ENCODE measurements at places on chromosomes 1 and 21.

DNA sequence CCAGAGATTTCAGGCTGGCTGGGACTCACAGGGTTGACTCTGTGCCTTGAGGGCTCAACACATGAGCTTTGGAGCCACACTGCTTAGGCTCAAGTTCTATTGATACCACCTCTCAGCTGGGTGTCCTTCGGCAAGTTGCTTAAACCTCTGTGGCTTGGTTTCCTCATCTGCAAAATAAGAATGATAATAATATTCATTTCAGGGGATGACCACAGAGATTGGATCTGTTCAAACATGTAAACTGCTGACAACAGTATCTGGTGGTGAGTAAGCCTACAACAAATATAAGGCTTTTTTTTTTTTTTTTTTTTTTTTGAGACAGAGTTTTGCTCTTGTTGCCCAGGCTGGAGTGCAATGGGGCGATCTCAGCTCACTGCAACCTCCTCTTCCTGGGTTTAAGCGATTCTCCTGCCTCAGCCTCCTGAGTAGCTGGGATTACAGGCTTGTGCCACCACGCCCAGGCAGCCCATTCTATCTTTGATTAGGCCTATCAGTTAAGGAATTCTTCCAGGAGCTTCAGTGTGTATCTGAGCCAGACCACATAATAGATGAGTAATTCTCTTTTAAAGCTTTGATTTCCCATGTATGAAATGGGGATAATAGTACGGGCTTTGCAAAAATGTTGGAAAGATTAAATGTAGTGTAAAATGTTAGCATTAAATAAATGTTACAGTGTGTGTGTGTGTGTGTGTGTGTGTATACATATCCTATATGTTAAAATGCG is 437.6 kb downstream of the PRDM2 start:
- DNase-seq, result no peak

- no peak for DNase-seq
These were observed 661 bp downstream of the PLEKHO1 start for GRCh38 chr1:150150133-150151021.

DNA sequence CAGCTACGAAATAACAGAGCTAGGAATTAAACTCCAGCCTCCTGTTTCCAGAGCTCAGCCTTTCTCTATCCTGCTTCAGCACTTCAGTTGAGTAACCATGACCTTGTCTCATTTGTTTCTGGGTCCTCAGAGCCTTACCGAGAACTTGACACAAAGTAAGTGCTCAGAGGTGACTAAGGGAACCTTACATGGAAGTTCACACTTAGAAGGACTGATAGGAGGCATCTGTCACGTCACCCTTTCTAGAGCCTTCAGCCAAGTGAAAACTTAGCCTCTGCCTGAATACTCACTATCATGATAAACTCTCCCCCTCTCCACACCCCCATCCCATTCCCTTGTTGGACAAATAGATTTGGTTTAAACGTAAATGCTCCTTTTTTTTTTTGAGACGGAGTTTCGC is 9.8 kb upstream of the LUZP1 start:
- no peak for DNase-seq

DNA sequence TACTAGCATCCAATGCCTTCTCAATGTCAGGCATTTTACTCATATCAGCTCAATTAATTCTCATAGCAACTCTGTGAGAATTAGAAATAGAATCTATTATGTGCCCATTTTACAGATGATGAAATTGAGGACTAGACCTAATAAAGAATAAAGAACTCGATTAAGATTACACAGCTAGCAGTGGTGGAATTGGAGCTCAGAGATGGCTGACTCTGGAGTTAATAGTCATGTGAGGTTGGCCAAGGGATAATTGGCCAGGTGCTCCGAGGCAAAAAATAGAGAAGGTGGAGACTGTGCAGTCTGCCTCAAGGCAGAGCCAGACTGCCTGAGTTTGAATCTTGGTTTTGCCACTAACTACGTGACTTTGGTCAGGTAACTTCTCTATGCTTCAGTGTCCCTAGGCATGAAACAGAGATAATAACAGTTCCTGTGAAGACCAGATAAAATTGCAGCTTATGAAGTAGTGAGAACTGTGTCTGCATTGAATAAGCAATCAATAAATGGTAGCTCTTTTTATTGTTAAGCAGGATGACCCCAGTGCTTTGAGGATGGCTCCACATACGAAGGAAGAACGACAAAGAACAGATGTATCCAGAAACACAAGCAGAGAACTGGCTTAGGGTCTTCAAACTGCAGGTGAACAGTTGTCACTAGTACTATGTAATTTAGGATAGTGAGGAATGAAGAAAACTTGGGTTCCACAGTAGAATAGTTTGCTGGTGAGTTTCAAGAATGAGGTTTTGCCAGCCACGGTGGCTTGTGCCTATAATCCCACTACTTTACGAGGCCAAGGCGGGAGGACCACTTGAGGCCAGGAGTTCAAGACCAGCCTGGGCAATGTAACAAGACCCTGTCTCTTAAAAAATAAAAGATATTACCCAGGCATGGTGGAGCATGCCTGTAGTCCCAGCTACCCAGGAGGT is 6.9 kb upstream of the CCSAP start:
- no peak for DNase-seq

GRCh38 chr1:233707153-233707879 is 93.4 kb downstream of the KCNK1 start:
- DNase-seq, result no peak

GRCh38 chr21:39176271-39176709 is 7.0 kb downstream of the PSMG1 start:
- no peak for DNase-seq

DNA sequence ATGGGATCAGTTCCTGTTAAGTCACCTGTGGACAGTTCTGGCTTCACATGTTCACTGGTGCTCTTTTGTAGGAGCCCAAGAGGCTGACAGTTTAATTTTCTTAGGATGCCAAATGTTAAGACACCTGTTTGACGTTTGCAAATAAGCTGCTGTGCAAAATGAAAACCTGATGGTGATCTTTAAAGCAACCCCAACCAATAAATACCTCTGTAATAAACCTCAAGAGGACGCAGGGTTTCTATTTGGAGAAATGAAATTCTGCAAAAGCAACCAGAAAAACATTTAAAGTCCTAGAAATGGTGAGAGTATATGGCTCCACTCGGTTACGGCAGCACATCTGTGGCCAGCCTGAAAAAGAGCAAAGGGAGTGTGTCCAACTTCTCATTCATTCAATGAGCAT is 5.7 kb upstream of the RHEX start:
- DNase-seq, result no peak

DNA sequence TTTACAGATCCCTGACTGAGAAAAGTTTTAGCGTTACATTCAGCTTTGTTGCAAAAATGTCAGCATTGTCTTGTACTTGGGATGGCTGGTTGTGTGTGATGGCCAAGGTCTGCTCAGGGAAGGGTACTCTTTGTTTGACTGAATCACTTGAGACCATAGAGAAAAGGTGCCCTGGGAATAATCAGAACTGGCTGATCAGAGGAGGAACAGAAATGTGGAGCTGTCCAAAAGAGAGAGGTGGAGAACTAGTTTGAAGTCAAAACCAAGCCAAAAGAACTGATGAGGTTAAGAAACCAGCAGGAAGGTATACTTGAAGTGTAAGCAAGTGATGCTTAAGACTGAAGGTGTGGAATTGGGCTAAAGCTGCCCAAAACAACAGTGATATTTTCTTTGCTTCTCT is 107.6 kb upstream of the LYPLAL1 start:
- no peak for DNase-seq

GRCh38 chr1:40919475-40920011 is 57.4 kb upstream of the CITED4 start:
- DNase-seq, result no peak

- no peak for DNase-seq
These were observed 55.8 kb downstream of the TRIM33 start for GRCh38 chr1:114455102-114455785.

DNA sequence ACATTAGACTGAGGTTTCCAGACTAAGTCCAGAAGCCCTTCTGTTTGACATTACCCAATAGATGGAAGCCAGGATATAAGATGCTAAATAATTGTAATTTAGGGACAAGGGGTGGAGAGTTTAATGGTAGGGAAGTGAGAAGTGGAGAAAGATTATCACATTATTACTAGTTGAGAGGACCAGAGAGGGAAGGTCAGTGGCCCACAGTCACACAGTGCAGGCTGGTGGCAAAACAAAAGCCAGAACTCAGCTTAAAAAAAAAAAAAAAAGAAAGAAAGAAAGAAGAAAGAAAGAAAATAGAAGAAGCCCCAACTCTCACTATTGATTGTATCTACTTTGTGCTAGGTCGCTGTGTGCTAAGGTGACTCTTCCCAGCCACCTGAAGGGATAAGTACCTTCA is 41.6 kb upstream of the WNT4 start:
- DNase-seq, result no peak

DNA sequence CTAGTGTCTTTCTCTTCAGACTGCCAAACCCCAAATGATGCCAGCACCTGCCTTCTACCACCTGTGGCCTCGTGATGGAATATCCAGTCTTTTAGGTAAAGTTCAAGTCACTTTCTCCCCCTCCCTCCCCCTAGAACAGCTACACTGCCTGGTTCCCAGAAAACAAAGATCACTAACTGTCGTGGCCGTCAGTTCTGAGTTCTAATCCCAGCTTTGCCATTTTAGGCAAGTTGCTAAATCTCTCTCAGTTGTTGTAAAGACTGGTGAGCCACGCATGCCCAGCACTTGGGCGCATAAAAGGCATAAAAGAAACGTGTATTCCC is 648 bp upstream of the TRAPPC3 start:
- DNase-seq, result no peak

DNA sequence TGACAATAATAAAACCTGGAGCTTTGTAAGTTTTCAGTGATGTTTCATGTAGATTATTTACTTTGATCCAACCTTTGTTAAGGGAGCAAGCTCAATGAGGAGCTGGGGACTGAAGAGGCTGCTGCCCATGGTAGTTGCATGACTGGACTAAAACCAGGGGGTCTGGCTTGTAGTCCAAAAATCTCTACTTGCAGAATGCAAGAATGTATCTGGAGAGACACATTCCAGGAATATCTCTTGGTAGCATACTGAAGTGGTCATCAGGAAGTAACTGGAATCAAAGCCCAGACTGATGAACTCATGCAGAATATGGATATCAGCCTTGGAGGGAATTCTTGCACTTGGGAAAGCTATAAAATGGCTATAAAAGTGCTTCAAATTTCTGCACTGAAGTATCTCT is 5.8 kb upstream of the KIAA0040 start:
- DNase-seq, result no peak

- DNase-seq, result peak; percentile 22
These were observed 60.1 kb downstream of the F3 start for GRCh38 chr1:94481473-94481933.

DNA sequence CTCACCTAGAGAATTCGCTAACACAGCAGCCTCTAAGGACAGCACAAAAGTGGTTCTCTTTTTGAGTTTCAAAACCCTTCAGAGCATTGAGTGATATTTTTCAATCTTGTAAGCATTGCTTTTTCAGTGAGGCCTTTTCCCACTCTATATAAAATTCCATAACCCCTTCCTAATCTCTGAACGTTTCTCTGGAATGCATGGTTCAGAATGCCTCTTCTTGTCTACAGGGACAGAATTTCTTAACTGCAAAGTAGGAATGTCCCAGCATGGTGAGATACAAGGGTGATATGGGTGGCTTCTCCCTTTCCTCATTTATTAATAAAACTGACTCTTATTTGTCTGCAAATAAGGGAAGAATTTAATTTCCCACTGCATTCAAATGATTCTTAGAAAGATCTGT is 377.9 kb downstream of the LTN1 start:
- no peak for DNase-seq

GRCh38 chr21:29920938-29921337 is 18.9 kb downstream of the GRIK1 start:
- no peak for DNase-seq

- no peak for DNase-seq
These were observed 442.8 kb downstream of the SETD4 start for GRCh38 chr21:35617491-35617890.

DNA sequence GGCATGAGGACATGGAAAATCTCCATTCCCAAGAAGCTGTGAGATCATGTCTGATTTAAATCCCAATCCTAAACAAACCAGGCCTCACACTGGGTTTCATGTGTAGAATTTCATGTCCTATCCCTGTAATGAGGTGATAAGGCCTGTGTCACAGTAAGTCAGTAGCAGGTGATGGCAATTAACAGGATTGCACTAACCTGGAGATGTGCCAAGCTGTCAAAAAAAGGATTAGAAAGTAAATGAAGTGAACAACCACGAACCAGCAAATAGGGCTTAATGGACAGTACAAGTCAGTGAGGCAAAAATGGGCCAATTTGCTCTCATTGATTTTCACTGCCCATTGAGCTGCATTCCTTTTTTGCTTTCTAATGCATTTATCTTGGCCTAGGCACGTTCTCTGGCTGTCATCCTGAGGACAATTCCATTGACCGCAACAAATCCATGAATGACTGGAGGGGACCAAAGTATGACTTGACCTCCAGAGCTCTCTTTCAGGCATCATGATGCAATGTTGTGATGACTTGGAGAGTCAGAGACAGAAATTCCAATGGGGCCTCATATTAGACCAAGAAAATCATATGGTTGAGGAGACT is 673.6 kb upstream of the ADGRL2 start:
- DNase-seq, result no peak

- no peak for DNase-seq
These were observed 22.3 kb upstream of the ZZZ3 start for GRCh38 chr1:77704736-77705135.

- DNase-seq, result no peak
These were observed 97.8 kb downstream of the SLC45A1 start for GRCh38 chr1:8415526-8416278.

GRCh38 chr1:19799230-19800075 is at the start of gene TMCO4:
TMCO4 (minus strand) TSS chr1:19799916; CDS start chr1:19780758, 19,158 bp downstream.
- no peak for DNase-seq

GRCh38 chr1:244414543-244414942 is 37.2 kb downstream of the ADSS2 start:
- DNase-seq, result no peak

GRCh38 chr1:94787691-94788090 is 32.5 kb upstream of the SLC44A3 start:
- no peak for DNase-seq

GRCh38 chr1:83090195-83090594 is 908.7 kb downstream of the TTLL7 start:
- DNase-seq, result no peak

- DNase-seq, result no peak
These were observed 24.8 kb downstream of the NOS1AP start for GRCh38 chr1:162094271-162094670.

DNA sequence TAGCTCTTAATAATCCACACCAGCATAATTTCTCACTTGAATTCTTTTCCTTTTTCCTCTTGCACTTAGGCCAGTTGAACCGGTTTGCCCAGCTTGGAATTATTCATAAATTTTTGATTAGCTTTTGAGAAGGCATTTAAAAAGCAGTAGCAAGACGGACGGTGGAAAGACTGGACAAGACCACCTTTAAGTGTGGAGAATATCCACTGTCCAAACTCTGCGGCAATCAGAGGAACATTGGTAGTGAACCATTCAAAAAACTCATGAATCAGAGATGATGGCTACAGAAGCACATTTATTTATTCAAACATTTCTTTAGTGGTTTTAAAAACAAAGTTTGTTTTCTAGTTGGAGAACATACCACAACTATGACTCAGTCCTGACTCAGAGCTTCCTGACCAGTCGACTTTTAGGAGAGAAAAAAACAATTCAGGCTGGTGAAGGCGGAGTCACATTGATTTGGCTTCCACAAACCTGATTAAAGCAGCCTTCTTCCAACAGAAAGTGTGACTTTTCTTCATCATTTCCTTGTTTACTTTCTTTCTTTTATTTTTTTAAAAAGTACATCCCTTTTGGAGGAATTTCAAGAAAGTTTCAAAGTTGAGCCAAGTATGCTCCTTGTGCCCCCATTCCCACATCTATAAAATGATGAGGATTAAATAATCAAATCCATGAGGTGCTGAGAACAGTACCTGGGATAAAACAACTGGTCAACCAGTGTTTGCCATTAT is 128.8 kb downstream of the ADSS2 start:
- DNase-seq, result no peak

GRCh38 chr1:216140730-216141524 is 282.3 kb downstream of the USH2A start:
- no peak for DNase-seq

Data from NCI-H1048 (cell line).